Bronchial epithelial cell (primary cell): ENCODE measurements at places on chromosomes 2 and 18. TPM values are rescaled to one million over a fixed set of nuclear protein-coding genes. Genes with fewer than 3 reads are reported as not detected.

- no peak for DNase-seq
Observed at GRCh38 chr2:238761868-238762267, 86.0 kb upstream of the TWIST2 start.

DNA sequence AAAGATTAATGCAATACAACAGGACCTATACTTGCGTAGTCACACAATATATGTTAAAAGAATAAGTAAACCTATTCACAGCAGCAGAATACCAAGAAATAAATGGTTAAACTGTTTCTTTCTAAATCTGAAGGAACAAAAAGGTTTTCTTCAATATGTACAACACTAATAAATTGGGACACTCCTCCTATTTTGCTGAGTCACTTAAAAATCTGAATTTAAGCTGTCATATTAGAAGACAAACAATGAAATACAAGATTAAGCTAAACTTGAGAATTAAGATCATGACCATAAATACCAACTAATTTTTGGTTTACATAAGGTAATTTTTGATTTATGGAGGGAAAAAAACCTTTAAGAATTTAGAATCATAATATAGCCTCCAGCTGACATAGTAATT is 92.8 kb downstream of the ARHGEF33 start:
- DNase-seq = no peak

DNA sequence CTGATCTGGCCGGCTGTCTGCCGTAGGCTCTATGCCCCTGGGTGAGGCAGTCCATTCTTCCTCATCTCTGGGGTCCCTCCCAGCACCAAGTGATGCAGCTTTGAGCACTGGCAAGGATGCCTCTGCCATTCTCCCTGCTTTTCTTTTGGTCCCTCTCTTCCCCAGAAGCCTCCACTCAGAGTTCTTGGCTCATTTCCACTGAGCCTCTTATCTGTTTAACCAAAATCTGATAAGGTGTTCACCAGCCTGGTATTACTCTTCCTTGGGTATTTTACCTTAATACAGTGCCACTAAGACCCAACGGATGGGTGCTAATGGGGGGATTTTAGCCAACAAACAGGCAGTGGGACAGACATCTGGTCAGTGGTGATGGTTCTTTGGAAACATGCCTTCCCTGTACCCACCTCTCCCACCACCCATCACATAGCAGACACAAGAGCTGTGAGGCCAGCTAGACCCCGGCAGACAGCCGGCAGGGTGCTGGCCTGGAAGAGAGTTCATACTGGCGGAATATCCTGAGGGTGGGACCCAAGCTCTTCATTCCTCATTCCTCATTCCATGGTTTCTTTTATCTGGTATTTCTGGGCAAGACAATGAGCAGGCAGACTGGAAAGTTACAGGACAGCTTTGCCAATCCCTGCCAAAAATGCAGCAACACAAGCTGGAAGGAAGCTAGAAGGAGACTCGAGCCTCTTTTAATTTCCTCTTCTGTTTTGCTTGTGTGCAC is 34.6 kb downstream of the ZBTB7C start:
- DNase-seq = no peak

DNA sequence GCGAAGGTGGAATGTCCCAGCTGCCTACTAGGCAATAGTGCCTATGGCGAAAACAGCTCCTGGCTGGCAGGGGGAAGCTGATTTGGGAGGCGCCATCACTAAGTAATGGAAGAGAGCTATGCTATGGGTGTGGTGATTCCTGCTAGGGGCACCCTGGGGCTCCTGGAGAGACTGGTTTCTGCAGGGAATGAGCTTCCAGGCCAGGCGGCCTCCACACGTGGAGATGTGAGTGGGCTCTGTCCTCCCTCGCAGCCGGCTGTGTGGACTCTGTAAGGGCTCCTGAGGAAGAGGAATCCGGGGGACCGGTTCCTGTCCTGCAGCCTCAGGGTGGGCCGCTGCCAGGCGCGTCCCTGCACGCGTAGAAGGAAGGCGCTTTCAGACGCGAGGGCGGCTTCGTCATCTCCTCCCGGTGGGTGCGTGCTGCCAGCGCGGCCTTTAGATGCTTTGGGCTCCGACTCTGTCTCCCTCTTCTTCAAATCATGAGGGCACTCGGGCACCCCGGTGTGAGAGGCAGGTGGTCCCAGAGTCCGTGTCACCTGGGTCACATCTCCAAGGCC is 55.5 kb upstream of the ANKRD62 start:
- DNase-seq = peak; percentile 44

DNA sequence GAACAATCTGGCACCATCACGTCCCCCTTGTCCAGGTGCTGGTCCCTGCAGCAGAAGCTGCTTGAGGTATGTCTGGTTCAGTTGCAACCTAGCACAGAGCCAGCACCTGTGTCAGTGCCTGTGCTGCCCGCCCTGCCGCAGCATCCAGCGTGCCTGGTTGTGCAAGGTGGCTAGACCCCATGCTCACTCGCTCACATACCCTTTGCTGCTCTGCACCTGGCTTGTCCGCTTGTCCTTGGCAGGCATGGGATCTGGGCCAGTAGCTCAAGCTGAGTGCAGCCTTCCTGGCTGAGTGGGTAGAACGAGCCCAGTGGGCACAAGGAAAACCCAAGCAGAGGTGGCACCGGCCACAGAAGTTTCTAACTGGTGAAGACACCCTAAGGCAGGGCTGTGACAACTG is 314.6 kb upstream of the KYNU start:
- DNase-seq = no peak

- DNase-seq = no peak
Observed at GRCh38 chr2:186101616-186102015, 363.0 kb downstream of the FSIP2 start.

GRCh38 chr2:22196806-22197205 is 1073.0 kb downstream of the TDRD15 start:
- no peak for DNase-seq

- no peak for DNase-seq
Observed at GRCh38 chr18:80042785-80043184, 8.6 kb downstream of the RBFA start.

GRCh38 chr2:128984081-128984480 is 665.4 kb upstream of the HS6ST1 start:
- DNase-seq = no peak

GRCh38 chr2:242044313-242044590 is 174.7 kb downstream of the RTP5 start:
- no peak for DNase-seq

- DNase-seq = no peak
Observed at GRCh38 chr18:5447442-5447841, 96.4 kb downstream of the EPB41L3 start.

FOXD4L1 gene
- total RNA-seq = 0.13 and 0.26 TPM in 2 replicates

ANKRD53 gene
- total RNA-seq = not detected in 2 replicates

SP140 gene
- not detected in 2 replicates for total RNA-seq
